ENCODE measurements at places on chromosomes 12 and 14.
A peak's percentile ranks its signal among the peaks of the same experiment; 100 is the strongest.

DNA sequence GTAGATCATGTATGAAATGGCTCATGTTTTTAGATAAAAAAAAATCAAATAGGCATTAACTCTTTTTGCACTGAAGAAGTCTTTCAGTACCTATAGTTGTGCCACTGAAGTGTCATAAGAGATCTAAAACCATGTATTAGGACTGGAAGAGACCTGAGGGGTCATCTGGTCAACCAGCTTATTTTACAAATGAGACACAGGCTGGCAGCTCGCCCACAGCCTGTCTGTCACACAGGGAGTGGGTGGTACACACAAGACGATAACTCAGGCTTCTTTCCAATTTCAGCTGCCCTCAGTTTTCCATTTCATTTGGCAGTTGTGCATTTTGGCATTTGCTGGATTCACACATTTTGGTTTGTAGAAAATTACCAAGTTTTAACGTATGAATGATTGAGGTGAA, 34.7 kb downstream of the C12orf75 start:
- no peak for DNase-seq

DNA sequence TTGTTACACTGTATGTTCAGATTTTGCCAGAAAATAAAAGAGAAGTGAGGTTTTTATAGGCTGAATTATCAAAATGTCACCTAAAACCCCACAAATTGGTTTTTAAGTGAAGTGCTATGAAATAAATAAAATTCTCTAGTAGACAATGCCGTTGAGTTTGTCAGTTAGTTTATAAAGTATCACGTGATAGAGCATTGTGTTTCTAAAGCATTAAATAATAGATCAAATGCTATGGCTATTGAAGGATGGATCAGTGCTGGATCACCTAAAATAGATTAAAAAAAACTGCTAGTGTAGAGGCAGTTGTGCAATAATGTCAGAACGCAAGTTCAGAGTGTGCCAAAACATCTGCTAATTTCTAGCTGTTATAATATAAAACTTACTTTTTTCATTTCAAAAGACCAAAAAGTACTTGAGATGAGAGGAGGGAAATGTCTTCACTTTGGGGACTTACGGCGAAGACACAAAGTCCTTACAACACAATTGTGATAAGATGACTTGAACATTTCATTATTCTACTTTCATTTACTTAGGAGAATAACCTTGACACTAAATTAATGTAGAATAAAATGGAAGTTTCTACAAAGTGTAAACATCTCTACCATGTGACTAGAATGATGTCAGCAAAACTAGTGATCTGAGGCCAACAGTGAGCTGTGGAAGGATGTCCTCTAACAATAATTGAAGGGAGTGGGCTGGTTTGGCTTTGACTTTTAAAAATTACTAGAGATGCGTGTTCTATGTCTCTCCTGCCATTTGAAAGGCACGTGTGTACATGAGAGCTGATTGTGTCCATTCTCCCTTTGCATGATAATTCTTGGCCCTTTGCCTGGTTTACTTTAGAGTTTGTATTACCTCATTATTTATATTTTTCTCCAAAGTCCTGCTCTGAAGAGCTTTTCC, 154.4 kb upstream of the PDE3A start:
- no peak for DNase-seq

- DNase-seq, result no peak
Measured at GRCh38 chr12:32603858-32604257, 75.2 kb upstream of the DNM1L start.

GRCh38 chr14:69152181-69152901, 578 bp downstream of the DCAF5 start:
- DNase-seq, result peak; percentile 65

DNA sequence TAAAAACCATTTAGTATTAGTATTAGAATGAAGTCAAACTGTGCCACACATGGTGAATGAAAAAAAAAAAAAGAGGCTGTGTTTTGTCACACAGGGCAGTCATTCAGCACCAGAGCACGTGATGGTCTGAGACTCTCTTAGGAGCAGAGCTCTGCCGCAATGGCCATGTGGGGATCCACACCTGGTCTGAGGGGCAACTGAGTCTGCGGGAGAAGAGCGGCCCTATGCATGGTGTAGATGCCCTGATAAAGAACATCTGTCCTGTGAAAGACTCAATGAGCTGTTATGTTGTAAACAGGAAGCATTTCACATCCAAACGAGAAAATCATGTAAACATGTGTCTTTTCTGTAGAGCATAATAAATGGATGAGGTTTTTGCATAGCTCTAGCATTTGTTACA, 12.2 kb upstream of the BDKRB1 start:
- DNase-seq, result no peak

GRCh38 chr14:37063467-37064240, 108.8 kb downstream of the SLC25A21 start:
- no peak for DNase-seq

- DNase-seq, result no peak
Measured at GRCh38 chr14:100230361-100230760, 8.6 kb upstream of the YY1 start.

GRCh38 chr12:125341422-125341821, 276.2 kb downstream of the AACS start:
- DNase-seq, result no peak

DNA sequence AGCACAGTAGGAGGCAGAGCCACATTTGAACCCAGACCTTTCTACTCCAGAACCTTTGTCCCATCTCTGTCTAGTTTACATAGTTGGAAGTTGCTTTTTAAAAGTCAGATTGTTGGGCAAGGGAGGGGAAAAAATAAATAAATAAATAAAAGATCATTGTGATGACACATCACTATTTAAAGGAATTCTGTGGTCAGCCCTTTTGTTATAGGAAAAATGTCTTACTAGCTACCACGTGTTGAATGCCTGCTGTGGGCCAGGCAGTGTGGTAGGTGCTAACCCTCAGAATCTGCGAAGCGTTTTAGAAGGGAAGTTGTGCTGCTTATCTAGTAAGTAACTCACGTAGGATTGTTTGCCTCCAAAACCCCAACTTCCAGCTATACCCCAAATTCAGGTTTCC, 62.3 kb downstream of the BHLHE41 start:
- no peak for DNase-seq

GRCh38 chr12:32273712-32274111, 125.6 kb upstream of the FGD4 start:
- no peak for DNase-seq

DNA sequence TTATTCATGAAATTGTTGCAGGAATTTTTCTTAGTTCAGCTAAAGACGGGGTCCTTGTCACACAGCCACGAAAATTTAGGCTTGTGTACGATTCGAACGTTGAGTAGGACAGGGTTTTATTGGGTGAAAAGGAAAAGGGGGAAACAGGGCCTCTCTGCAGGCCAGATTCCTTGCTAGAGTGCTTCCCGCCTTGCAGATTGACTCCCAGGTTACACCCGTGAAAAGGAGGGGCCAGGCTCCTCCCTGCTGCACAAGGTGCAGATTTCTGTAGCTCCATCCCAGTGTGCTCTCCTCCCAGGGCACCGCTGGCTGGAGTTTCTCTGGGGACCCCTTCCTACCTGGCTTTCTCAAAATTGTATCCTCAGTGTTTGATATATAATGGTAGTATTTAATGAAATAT, 221.5 kb downstream of the ERC1 start:
- no peak for DNase-seq

GRCh38 chr14:72545411-72546311, 348.2 kb downstream of the DPF3 start:
- no peak for DNase-seq

DNA sequence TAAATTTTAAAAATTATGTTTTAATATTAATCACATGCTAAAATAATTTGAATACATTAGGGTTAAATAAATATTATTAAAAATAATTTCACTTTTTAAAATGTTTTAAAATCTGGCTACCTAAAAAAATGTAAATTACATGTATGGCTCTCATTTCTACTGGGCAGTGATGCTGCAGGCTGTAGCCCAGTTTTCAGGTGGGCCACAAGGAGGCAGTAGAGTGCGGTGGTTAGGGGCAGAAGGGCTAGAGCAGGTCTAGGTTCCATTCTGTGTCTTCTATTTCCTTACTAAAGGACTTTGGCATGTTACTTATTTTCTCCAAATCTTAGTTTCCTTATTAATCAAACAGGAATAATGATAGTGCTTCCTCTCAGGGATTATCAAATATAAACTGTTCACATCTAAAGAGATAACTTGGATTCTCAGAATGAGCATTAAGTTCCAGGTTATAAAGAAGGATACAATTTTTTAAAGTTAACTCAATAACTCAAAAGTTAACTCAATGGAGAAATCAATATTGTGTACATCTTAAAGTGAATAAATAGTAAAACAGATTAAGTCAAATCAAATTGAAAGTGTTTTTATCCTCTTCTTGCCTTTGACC, 54.9 kb upstream of the OVCH1 start:
- DNase-seq, result peak; percentile 87

- DNase-seq, result no peak
Measured at GRCh38 chr12:93702707-93703315, 25.6 kb downstream of the CRADD start.

DNA sequence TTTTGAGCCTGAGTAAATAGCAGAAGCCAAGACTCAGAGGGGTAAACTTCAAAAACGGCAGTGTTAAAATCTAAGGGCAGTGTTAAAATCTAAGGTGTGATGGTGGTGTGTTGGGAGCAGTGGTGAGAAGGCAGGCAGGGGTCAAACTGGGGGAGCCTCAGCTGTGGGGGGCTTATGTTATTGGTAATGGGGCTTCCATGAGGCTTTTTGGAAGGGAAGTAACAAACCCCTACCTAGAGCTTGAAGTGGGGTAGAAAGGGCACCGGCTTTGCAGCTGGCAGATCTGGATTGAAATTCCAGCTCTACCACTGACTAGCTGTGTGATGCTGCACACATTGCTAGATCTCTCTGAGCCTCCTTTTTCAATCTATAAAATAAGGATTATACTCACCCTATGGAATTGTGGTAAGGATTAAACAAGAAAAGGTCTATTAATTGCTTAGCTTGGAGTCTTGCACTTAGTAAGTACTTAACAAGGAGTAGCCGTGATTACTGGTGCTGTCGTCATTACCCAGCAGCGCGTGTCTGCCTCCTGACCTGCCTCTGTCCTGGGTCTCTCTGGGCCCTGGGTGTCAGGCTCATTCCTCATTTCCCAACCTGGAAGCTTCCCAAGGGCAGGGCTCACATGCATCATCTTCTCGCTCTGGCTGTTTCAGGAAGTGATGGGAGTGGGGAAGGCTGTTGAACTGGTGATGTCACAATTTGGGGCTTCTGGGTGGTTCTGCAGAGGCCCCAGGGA, 18.5 kb upstream of the KRT80 start:
- DNase-seq, result no peak

- DNase-seq, result peak; percentile 38
Measured at GRCh38 chr14:64324895-64325294, 30.7 kb upstream of the ESR2 start.

GRCh38 chr14:102986810-102987579, 64.5 kb downstream of the AMN start:
- peak; percentile 27 for DNase-seq

GRCh38 chr14:22002860-22003284, 329.3 kb upstream of the OR4E1 start:
- DNase-seq, result peak; percentile 45

DNA sequence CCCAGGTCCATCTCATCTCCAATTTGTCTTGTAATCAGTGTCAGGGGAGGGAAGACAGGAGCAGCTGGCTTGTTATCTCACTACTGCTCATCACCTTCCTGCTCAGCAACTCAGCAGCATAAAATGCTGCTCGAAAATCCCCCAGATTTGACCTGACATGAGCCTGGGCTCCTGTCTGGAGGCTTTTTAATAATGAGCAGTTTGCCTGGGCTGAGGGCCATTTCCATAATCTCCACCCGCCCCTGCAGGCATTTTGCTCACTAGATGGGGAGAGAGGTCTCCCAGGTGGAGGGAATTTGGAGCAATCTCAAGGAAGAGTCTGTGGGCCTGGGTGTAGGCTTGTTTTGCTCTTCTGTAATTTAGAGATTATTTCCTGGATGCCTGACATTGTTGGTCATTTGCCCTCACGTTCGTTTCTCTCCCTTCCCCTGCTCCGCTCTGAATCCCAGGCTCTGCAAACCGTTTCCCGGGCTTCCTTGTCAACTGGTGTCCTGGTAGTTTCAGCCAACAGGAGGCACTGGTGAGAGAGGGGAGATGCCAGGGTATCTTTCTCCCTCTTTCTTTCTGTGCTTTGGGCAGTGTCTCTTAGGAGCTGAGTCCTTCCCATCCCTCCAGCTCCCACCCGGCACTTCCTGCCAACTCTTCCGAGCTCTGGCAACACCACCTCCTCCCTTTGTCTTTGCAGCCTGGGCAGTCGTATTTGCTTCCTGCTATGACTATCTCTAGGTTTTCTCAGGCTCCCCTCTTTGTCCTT, 299.2 kb downstream of the GLT1D1 start:
- DNase-seq, result no peak

DNA sequence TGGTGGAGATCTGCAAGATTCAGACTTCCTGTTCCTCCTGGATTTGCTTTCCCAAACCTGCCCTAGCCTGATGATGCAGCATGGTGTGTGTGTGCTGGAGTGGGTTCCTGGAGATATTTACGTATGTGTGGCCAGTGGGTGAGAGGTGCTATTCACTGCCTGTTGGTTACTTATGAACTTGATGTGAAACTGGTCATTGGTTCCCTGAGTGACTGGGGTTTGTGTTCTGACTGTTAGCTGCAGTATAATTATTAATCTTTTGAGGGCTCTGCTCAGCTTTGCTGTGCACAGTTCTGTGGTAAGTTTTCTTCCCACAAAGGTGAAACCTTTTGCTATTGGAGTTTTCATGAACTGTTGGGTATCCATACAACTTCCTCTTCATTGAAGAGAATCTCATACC, 541.8 kb upstream of the FBXO33 start:
- no peak for DNase-seq

GRCh38 chr12:99151744-99152143, 495.8 kb upstream of the GARIN6 start:
- no peak for DNase-seq

DNA sequence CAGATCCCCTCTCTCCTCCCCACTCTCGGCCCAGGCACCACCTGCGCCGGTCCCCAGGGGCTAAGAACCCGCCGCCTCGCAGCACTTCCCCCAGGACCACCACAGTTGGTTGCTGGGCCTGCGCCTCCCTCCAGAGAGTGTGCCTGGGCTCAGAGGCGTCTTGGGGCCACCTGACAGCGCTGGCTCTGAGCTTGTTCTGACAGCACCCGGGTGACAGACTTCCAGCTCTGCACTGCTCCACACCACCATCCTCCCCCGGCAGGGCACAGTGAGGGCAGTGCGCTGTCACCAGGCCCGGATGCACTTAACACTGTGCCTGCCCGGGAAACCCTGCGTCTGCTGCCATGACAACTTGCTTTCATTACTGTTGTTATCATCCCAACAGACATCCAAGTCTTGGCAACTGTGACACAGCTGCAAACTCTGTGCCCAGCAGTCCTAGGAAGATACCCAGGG, 6.6 kb downstream of the BRF1 start:
- no peak for DNase-seq

DNA sequence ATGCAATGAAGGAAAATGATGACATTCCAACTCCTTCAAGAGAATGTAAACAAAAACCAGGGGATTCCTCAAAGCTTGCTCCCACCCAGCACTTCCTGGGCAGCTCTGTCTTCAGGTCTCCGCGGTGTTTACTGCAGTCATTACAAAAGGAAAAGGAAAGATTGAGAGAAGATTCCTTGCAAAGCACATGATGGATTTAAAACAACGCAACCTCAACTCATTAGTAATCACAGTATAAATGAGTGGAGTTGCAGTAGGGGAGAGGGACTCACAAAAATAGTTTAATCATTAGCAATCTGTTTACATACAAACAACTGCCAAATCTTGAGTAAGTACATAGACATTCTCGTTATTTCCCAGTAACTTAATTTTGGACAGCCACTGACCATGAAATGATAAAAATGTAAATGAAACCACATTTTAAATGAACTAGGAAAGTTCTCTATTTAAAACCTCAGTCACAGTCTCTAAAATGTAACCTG, 49.7 kb upstream of the OVCH1 start:
- no peak for DNase-seq

Measured in HAP-1 (cell line).